ENCODE measurements at places on chromosomes 7 and 10.

GRCh38 chr10:98446151-98446660 is 529 bp downstream of the HPS1 start:
- peak; percentile 25 for DNase-seq

DNA sequence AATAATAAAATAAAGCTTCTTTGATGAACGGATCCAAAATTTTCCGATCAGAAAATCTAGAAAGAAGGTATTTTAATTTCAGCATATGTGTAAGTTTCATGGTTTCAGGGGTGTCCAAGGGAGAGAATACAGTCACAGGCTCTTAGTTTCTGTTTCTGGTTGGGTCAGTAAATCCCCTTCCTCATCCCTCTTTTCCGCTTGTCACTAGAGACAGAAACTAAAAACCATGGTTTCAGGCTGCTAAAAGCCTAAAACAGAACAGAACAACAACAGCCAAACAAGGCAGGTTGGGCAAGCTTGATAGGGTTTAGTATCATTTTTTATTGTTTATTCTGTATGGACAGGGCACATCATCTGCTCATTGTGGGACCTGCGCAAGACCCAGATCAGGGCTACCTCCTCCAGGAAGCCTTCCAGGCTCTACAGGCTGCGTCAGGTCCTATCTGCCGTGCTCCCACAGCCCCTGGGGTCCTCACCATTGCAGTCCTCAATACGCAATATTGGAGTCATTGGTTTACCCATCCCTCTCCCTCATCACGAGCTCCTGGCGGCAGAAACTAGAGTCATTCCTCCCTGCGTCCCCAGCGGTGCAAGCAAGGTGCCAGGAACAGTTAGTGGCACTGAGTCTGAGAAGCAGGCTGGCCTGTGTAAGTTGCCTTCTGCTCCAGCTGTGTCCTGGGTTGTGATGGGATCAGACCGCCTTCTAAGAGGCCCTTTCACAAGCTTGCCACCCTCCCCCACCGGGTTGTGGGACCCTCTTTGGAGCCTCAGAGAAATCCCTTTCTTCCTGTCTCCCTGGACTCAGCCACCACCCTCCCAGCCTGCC is 70.2 kb upstream of the CUX1 start:
- no peak for DNase-seq

DNA sequence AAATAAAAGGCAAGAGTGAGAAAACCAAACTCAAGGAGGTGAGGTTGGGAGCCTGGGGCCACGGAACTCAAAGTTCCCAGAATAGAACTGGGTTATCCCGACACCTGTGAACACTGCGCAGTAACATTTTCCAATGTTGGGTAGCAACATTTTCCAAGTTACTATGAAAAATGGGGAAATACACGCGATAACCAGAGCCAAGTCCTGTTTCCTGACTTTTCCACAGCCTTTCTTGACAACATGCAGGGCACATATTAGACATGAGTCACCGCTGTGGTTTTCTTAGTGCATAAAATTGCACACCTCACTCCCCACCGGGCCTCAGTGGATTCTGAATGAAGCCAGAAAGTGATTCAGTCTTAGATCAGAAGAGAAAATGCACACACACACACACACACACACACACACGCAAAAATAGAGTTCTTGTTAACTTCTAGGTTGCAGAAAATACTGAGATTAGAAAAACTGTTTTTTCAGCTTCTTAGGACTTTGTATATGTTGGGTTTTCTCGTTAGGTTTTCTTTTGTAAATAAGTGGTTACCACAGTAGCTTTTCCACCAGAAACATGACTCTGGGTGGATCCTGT is 70.0 kb downstream of the CAMK1D start:
- no peak for DNase-seq

GRCh38 chr7:44285561-44285960 is 39.8 kb downstream of the CAMK2B start:
- DNase-seq = no peak

DNA sequence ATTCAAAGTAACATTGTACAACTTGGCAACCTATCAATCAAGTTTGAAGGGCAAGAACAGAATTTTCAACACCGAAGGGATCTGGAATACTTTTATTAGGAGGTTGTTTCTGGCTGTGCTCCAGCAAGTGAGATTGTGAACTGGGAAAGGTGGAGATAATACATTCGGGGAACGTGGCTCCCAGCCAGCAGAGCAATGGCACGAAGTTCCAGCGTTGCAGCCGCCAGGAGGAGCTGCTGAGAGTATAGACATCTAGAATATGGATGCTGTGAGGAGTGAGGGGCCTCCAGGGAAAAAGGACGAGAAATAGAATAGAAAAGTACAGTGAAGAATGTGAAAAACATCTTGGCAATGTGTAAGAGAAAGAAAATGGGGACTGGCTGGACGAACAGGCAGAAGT is 69.5 kb downstream of the TCERG1L start:
- DNase-seq = no peak

GRCh38 chr7:121107923-121108498 is 119.5 kb downstream of the CPED1 start:
- no peak for DNase-seq

DNA sequence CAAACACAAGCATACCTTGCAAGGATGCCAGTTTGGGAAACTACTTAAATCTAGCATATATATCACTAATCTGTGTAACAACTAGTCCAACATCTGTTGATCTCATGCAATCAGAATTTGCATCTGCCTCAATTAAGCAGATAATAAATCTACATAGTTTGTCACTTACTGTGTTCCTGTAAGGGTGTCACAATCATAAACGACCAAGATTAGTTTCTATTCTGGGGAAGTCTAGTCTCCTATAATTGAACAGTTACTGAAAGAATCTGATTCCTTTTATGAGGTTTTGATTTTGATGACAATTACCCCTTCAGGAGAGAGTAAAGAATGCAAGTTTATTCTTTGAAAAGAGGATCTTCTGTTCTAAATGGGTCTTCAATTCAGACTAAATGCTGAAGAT is 85.5 kb upstream of the LRRN3 start:
- no peak for DNase-seq

DNA sequence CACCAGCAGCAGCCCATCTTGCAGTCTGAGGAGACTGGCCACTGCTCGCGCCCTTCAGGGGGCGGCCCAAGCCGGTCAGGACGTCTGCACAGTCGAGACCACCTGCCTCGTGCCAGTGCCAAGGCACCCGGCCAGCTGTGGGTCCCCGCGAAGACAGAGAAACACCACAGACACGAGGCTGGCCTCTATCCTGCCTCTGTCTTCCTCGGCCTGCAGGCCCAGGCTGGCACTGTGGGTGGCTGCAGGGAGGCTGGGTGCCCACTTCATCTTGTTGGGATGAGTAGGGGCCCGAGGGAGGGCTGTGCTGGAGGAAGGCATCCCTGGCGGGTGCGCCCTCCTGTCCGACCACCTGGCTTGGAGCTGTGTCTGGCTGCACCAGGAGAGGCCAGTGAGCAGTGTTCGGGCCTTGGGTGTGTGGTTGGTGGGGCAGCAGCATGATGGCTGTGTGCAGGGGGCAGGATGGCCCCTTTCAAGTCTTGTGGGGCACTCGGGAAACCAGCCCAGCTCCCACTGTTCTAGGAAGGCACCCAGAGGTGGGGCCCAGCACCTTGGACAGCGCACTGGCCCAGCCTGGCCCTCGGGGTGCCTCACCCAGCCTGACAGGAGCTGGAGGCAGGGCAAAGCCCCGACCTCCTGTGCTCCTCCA is 7.3 kb downstream of the DPYSL4 start:
- DNase-seq = no peak

- no peak for DNase-seq
These were observed 70.0 kb downstream of the WAPL start for GRCh38 chr10:86451604-86451960.

GRCh38 chr7:155848691-155849669 is 36.7 kb upstream of the SHH start:
- DNase-seq = no peak

DNA sequence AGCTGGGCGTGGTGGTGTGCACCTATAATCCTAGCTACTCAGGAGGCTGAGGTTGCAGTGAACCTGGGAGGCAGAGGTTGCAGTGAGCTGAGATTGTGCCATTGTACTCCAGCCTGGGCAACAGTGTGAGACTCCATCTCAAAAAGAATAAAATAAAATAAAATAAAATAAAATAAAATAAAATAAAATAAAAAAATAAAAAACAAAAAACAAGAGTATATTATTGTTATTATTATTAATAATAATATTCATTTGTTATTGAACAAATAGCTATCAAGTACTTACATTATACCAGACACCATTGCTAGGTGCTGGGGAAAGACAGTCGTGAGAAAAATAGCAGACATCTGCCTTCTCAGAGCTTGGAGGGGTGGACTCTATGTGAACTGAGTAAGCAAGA is 24.1 kb downstream of the PAX2 start:
- no peak for DNase-seq

DNA sequence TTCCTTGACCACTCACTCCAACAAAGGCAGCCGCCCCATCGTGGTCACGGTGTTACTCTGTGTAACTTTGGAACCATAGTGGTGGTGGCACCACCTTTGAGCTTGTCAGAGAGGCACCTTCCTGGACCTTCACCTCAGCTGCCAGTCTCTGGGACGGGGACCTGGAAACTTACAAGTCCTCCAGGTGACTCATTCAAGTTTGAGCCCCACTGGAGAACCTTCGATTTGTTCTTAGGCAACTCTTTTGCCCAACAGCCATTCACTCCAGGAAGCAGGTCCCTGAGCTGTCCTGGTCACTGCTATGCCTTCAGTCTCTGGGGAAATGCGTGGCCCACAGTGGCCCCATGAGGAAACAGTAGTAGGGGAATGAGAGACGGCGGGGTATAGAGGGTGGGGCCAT is 17.2 kb downstream of the STX1A start:
- DNase-seq = no peak

DNA sequence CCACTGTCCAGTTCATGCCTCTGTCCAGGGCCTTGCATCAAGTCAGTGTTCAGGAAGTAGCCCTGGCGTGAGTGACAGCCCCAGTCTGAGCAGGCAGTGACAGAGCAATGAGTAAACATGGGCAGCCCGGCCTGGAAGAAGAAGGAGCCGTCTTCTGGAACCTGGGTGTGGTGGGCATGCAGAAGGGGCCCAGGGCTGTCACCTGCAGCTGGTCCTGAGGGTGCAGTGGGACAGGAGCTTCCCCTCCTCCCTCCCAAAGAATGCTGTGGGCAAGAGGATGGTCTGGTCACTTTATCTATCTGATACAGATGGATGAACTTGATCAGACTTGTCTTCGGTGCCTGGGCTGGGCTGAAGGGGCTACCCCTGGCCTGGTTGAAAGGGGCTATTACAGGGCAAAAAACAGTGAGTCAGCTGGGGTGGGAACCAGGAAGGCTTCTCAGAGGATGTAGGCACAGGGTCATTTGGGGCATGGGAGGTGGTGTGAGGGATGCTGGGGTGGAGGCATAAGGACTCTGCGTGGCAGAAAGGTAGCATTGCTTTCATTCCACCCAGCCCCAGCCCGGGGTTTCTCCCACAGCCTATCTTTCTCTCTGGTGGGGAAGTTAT is 42.7 kb upstream of the PPIF start:
- no peak for DNase-seq

DNA sequence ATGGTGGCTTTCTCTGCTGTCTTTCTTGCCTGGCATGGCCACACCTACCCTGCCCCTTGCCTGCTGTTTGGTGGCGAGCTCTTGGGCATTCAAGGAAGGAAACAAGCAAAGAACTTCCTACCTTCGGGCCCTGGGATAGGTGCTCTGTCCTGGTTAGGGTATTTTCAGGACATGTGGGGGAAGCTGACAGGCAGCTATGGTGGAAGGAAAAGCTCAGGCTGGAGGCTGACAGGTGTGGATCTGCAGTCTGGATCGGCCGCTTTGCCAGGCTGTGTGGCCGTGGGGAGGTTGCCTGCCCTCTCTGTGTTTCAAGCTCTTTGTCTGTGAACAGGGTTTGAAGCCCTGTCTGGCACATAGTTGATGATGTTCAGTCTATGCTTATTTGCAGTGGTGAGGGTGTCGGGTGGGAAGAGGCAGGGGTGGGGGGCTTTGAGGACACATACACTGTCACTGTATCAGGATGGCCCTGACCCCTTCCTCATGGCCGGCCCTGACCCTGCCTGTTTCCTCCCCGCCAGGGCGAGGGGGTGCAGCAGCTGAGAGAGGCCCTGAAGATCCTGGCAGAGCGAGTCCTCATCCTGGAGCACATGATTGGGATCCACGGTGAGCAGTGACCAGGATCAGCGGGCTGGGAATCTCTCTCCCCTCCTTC is 73.7 kb downstream of the MYL10 start:
- DNase-seq = no peak

GRCh38 chr7:96738705-96739104 is 29.1 kb upstream of the SEM1 start:
- DNase-seq = no peak

DNA sequence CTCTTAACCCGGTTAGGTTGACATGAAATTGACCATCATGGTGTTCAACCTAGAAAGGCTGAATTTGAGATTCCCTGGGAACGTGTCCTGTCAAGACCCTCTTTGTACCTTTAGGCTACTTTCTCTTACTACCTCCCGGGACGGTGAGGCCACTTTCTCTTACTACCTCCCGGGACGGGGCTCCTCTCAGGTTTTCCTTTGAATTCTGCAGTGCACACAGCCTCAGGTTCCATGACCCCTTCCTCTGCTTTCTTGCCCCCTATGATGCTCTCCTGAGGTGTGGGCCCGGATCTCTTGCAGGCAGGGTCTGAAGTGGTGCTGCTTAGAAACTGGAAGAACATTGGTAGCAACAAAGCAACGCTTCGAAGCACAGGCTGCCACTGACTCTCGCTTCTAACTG is 155.3 kb downstream of the CAMK1D start:
- DNase-seq = no peak

DNA sequence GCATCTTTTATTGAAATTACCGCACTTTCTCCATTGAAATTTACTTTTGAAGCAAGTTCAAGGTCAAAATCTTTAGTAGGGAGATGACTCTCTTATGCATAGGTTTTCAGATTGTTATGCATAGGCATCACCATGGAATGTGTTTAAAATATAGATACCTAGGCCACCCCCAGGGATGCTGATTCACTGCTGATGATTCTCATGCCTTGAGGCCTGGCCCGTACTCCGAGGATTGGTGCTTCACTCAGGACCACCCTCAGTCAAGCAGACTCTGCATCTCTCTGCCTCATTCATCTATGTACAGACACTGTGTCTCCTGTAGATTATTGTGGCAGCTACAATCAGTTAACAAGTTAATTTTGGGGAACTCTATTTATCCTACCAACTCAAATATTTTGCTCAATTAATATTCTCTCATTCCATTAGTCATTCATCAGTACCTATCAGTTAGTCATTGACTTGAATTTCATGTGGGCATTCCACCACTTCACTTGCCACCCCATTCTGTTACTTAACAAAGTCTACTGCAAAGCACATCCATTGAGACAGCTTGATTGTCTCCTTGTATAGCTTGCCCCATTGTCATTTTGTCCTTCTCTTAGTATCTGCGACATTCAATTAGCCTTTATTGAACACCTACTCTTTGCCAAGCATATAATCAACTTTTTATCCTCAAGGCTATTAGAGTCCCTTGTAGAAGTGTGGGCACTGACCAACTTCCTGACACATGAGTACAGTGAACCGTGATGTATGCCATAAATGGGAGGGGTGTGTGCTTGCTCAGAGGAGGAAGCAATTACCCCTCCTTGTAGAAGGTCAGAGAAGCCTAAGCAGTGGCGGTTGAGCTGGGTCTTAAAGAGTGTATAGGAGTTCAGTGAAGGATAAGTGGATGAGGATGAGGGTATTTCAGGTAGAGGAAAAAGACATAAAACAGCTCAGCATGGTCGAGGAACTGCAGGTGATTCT is 255.6 kb upstream of the BMPER start:
- DNase-seq = no peak
